Activated CD8-positive, alpha-beta memory T cell treated with anti-CD3 and anti-CD28 coated beads, Interleukin-2, amount 50 U/mL, for 4 hours (primary cell): ENCODE measurements at places on chromosomes 11 and 22.

DNA sequence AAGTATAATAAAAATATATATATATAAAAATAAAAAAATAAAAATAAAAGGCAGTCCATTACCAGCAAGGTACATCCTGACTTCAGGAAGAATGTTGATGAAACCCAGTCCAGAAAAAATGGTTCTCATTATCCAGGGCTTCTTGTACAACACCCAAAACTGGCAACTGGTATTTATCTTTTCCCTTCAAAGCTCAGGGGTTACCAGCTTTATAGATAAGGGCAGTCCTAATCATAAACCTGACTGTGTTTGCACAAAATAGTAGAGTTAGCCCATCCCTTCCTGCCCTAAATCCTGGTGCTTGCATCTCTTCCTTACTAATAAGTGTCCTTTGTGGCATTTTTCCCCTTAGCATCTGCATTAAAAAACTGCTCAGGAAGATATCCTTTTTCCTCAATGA is 97.5 kb downstream of the CSTPP1 start:
- DNase-seq, result no peak

DNA sequence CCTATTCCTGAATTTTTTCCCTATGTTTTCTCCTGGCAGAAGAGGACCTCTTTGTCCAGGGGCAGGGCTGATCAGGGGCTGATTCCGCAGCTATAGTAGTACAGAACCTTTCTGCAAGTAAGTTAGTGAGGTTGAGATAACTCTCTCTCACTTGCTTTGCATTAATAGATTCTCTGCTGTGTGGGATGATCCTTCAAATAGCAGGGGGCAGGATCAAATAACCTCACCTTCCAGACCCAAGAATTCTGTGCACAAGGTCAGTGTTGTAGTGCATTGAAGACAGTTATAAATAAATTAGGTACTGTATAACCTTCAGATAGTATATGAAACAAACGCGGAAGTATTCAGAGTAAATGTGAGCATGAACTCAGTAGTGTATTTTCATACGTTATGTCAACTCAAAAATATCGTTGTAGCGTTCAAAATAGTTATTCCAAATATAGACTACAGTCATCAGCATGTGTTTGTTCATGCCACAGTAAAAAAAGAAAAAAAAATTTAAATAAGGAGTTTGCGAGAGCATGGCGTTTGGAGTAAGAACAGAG is 278 bp downstream of the MMP26 start:
- DNase-seq, result no peak

DNA sequence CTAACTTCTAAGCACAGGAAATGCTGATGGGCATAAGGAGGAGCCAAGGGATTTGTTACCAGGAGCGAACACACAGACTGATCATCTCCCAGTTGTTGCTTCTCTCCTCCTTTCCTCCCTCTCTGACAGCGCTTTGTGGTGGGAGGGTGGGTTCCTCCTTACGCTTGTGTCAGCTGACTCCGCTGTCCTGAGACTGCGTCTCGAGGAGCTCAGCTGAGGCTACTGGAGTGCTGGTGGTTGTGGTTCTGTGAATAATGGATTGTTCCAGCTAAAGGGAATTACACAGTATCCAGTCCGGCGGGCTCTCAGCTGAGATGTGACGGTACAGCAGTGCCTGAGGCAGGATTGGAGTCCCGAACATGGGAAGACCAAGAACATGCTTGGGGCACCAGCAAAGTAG is 113.4 kb downstream of the CTNND1 start:
- DNase-seq, result no peak

DNA sequence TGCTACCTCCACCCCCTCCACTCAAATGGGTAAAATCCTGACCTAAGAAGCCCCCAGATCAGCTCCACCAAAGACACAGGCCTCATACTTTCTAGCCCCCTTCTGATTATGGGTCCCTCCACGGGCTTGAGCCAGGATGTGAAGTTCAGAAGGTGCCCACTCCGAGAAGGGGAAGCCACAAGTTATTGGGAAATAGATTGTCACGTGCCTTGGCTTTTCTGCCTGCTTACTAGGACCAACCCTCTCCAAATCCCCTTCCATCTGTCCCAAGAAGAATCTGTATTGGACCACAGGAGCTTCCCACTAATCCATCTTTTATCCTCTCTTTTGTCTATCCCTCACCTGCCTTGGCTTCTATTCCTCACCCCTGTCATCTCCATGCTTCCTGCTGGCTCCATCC is 3.0 kb upstream of the NRGN start:
- DNase-seq, result no peak

DNA sequence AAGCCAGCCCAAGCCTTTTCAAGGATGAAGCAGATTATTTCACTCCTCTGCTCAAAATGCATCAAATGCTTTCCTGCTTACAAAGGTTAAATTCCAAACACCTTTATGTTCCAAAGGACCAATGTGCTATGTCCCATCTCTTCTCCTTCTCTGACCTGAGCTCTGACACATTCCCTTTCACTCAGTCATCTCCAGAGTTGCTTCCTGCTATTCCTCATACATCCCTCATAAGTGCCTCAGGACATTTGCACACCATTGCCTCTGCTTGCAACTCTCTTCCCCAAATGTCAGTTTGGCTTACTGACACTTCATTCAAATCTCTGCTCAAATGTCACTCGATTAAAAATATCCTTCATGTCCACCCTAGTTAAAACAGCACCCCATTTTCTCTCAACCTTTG is 53.3 kb upstream of the BMAL1 start:
- no peak for DNase-seq

GRCh38 chr22:49752598-49753091 is 75.0 kb downstream of the BRD1 start:
- DNase-seq, result no peak

- DNase-seq, result no peak
Measured at GRCh38 chr22:50713008-50713385, 25.0 kb upstream of the ACR start.

GRCh38 chr11:73570415-73571114 is 27.3 kb downstream of the FAM168A start:
- DNase-seq, result no peak

- no peak for DNase-seq
Measured at GRCh38 chr11:120547316-120547715, 35.8 kb downstream of the GRIK4 start.

DNA sequence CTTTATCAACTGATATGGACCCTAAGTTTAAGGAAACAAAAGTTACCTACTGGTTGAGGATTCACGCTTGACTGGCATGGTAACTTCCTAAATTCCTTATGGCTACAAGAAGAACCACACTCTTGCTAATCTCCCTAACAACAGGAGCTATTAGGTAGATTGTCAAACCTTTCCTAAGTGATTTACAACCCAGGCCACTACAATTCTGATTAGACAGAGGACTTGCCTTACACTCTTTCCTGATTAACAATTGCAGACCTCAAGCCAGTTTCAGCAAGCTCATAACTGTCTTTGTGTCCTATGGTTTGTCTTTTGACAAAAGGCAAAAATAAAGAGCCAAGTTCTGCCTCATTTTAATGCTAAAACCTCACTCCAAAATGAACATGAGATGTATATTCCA is 16.3 kb downstream of the OR52K2 start:
- DNase-seq, result no peak

DNA sequence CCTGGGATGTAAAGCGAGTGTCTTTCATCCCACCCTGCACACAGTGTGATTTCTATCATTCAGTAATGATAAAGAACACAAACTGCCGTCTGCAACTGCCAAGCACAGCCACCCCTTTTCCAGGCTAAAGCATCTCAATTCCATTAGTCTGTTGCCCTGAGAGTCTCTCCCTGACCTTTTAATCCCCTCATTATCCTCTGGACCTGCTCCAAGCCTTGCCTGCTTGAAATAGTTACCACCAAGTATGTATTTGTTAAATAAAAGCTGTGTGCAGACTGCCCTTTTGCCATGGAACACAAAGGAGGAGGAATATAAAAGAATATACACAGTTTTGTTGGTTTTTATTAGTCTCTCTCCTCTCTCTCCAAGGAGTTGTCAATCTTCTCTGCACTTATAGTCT is 13.0 kb downstream of the GRAP2 start:
- no peak for DNase-seq

DNA sequence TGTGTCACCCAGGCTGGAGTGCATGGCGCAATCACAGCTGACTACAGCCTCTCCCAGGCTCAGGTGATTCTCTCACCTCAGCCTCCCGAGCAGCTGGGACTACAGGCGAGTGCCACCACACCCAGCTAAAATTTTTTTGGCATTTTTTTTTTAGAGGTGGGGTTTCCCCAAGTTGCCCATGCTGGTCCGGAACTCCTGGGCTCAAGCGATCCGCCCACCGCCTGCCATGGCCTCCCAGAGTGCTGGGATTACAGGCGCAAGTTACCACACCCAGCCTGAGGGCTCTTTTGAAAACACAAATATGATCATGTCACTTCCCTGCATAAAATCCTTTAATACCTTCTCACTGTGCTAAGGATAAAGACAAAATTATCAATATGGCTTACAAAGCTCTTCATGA is 88.1 kb downstream of the MAML2 start:
- DNase-seq, result no peak

- DNase-seq, result no peak
Measured at GRCh38 chr11:68303083-68303482, 9.3 kb upstream of the LRP5 start.

GRCh38 chr11:72069200-72069599 is 11.1 kb downstream of the NUMA1 start:
- DNase-seq, result no peak

- DNase-seq, result no peak
Measured at GRCh38 chr11:123321636-123322035, 108.4 kb upstream of the GRAMD1B start.

DNA sequence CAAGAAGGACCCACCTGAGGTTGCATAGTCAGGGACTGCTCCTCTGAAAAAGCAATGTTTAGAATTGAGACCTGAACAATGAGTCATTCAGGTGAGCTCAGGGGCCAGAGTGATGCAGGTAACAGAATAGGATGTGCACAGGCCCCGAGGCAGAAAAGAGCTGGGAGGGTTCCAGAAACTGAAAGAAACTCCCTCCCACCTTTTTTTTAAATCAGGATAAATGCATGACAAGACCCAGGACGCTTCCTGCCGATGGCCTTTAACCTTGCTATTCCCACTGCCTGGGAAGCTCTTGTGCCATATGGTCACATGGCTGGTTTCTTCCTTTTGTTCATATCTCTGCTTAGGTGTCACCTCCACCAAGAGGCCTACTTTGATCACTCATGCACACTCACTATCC is 214.2 kb upstream of the ZBED5 start:
- no peak for DNase-seq

DNA sequence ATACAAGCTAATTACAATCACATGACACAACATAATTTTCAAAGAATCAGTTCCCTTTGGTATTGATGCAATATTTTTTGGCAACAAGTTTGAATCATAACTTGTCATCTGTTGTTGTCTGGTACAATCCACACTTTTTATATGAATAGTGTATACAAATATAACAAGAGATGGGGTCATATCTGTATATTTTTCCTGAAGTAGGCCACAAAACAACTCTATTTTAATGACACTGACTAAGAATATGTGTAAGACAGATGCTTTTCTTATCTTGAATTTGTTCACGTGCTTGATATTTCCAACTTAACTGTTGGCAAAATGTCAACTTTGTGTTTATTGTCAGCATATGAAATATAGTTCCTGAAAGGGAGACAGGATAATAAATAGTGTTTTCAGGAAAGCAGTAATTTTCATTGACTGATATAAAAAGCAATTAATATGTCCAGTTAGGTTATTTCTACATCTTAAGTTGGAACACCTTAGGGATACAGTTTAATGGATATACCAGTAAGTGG is 27.9 kb downstream of the NOX4 start:
- DNase-seq, result no peak

- no peak for DNase-seq
Measured at GRCh38 chr11:69280451-69280850, 13.5 kb upstream of the MYEOV start.

GRCh38 chr11:43459246-43459645 is 100.5 kb downstream of the TTC17 start:
- no peak for DNase-seq

GRCh38 chr22:31162015-31162765 is 2.2 kb downstream of the RNF185 start:
- no peak for DNase-seq

DNA sequence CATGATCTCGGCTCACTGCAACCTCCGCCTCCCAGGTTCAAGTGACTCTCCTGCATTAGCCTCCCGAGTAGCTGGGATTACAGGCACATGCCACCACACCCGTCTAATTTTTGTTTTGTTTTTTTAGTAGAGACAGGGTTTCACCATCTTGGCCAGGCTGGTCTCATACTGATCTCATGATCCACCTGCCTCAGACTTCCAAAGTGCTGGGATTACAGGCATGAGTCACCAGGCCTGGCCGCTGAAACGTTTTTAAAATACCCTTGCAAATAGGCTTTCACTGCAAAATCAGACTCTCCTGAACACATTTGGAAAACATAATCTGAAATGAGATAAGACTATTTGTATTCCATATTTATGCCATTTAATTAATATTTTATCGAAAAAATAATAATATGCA is 826.1 kb upstream of the CNTN5 start:
- DNase-seq, result no peak

DNA sequence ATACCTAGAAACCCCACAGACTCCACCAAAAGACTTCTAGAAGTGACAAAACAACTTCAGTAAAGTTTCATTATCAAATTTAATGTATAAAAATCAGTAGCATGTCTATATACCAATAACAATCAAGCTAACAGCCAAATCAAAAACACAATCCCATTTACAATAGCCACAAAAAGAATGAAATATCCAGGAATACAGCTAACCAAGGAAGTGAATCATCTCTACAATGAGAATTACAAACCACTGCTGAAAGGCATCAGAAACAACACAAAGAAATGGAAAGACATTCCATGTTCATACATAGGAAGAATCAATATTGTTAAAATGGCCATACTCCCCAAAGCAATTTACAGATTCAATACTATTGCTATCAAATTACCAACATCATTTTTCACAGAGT is 46.0 kb downstream of the PRCP start:
- no peak for DNase-seq

GRCh38 chr22:42939451-42939881 is 75.5 kb downstream of the PACSIN2 start:
- no peak for DNase-seq

DNA sequence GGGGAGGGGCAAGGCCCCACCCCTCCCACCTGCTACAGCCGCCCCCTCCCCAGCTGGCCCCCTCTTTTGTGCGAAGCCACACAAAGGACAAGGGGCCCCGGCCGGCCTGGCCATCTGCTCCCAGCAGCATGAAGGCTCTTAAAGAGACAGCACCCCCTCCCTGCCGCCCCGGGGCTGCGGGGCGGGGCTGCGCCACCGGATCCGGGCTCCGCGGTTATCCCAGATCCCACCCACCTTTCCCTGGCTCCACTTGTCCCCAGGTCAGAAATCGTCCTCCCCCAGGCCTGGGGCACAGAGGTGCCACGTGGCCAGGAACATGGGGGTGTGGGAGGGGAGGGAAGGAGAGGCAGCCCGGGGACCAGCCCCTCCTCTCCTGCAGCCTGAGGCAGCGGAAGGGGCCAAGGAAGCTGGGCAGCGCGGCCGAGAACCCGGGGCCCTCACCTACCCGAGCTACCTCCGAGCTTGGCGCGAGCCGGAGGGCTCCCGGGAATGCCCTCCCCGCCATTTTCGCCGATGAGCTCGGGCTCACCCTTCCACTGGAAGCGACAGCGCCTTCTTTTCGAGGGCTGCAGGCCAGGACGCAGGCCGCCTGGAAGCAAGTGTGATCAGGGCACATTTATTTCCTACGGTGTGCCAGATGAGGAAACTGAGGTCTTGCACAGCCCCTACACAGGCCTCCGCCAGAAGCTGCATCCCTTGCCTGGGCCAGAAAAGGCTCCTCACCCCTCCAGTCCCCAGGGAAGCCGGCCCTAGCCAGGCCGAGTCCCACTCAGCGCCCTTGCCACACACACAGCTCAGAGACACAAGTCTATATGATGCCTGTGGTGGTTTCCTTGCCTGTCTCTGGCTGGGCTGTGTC is 2.5 kb upstream of the RCOR2 start:
- DNase-seq, result no peak
